Glutamatergic neuron (in vitro differentiated cells): ENCODE measurements at places on chromosomes 6 and 20.

DNA sequence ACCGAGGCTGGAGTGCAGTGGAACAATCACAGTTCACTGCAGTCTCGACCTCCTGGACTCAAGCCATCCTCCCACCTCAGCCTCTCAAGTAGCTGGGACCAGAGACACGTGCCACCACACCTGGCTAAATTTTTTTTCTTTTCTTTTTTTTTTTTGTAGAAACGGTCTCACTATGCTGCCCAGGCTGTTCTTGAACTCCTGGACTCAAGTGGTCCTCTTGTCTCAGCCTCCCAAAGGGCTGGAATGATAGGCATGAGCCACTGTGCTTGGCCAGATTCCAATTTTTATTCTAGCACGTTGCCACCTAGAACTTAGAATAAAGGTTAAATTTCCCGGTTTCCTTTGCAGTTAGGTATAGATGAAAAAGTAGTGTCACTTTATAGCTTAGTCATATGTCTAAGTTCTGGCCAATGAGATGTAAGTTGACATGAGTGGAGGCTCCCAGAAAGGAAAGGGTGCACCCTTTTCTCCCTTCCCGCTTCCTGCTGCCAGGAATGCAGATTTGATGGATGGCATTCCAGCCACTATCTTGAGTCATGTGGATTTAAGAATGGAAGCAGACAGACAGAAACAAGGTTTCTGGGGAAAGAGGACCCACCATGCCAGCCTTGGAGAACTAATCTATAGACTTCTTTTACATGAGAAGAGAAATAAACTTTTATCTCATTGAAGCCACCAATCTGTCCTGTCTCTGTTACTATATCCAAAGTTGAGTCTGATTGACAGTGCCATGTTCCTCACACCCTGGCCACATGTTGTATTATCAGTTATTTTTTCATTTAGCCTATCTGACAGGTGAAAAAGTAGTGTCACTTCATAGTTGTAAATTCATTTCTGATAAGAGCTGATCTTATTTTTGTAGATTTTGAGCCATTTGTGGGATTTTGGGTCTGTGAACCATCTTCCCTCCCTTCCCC is 60.6 kb upstream of the NCOA3 start:
- DNase-seq, result no peak

DNA sequence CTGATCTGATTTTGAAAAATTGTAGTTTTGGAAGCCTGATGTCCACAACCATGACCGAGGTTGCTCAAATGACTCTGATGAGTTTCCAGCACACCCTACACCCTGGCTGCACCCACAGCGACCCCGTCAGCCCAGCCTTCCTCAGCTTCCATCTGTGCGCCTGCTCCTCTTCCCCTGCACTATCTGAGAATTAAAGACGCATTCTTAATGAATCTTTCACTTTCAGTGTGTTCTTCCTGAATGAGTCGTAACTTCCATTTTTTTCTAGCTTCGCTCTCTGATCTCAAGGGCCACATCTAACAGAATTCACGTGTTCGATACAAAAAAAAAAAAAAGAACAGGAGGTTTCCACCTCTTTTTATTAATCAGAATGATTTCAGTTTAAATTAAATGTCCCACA is 21.3 kb upstream of the RREB1 start:
- no peak for DNase-seq

DNA sequence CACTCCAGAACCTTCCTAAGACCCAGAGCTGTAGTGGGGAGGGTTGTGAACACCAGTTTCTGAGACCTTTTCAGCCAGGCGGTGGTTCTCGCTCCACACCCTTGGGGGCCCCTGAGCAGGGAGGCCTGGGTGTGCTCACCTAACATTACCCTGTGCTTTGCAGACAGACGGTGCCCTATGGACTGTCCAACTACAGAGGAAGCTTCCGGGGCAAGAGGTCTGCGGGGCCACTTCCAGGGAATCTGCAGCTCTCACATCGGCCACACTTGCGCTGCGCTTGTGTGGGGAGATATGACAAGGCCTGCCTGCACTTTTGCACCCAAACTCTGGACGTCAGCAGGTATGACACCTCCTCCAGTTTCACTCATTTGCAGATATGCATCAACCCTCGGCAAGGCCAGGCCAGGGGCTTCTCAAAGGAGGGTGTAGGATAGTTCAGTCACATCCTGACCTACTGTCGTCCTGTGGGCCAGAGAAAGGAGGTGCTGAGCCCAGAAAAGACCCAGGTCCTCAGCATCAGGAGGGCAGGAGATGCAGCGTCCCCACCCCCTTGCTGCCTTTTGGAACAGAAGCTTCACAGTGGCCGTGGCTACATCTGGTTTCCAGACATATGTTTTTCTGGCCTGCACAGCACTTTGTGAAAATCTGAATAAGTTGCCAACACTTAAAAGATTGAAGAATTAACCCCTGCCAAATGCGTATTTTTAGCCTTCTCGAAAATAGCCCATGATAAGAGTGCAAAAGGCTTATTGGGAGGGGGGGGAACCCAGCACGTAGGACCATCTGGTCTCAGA is 20.6 kb downstream of the EDN3 start:
- no peak for DNase-seq

GRCh38 chr6:141463237-141463977 is 669.3 kb upstream of the GJE1 start:
- no peak for DNase-seq

GRCh38 chr20:17827759-17828559 is 128.2 kb downstream of the BANF2 start:
- no peak for DNase-seq

DNA sequence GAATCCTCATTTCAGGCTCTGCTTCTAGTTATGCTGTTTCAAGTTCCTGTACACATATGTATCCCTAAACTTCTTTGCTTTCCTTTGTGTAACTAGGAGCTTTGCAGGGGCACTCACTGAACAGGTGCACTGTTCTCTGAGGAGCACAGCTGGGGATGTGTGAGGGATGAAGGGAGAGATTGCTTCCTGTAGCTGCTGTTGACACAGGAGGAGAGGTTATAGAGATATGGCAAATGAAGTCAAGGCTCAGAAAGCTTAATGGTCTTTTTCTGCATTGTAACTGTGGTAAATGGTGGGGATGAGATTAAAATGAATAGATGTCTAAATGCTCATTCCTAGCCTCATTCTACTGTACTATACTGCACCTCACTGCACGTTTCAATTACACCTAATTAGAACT is 454.3 kb downstream of the BTBD3 start:
- no peak for DNase-seq

DNA sequence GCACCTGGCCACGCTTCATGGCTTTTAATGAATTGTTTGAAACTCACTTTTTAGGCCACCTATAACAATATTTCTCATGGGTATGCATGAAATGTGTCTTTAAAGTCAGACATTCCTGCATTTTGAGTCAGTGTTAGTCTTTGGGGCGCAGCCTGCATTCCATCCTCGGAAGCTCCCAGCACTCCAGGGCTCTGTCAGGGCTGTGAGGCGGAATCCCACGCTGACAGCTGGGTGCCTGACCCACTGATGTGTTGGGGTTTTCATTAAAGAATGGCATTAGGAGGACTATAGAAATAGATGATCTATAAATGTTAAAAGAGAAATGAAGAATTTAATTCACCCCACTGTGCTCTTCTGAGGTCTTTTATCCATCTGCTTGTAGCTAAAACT is 16.2 kb upstream of the CLDN20 start:
- DNase-seq, result no peak

DNA sequence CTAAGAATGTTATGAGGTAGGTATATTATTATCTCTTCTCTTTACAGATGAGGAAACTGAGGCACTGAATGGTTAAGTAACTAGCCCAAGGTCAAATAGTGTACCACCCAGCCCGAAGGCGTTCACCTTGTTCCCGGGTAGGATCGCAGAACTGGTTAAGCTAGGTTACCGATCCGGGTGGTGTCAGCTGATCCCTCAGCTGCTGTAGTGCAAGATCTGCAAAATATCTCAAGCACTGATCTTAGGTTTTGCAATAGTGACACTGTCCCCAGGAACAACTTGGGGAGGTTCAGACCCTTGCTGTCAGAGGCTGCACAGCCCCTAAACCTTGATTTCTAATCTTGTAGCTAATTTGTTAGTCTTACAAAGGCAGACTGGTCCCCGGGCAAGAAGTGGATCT is 28.1 kb downstream of the SLC52A3 start:
- DNase-seq, result no peak

DNA sequence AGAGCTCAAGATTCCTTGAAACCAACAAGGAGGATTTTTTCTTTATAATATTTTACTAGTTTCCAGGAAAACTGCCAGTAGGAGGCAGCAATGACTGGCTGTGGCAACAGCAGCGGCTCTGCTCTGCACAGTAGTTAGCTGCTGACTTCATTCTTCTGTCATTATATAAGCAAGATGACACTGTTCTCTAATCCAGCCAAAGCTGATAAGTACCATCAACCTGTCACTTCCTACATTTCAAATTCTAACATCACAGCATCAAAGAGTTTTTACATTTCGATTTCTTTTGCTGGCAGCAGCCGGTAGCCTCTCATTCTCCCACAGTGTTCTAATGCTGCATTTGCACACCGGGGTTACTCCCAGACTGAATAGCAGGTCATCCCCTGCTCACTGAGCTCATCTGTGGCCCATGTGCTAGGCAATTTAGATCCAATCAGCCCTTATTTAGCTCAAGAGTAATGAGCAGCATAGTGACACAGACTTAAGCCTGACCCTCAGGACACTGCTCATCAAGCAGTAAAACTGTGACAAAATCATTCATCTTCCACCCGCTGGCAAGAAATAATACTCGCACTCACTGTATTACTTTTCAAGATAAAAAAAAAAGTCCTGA is 67.8 kb downstream of the MMS22L start:
- peak; percentile 53 for DNase-seq

DNA sequence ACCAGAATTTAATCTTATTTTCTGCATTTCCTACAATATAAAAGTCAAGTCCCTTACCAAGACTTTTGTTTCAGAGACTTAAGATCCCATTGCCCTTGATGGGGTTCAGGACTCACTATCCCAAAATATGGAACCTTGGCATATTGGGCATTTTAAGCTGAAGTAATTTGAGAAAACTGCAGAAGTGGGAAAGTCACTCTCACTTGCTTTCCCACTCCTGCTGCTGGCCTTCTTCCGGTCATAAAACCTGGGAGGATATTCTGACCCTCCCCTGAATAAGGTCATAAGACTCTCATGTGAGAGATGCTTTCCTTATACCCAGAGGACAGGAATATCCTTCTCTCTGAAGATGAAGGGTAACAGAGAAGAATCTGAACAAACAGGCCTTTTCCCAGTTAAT is 92.8 kb upstream of the IFNGR1 start:
- DNase-seq, result no peak

GRCh38 chr6:54267798-54268197 is 40.4 kb upstream of the TINAG start:
- DNase-seq, result peak; percentile 13

GRCh38 chr6:139370283-139370998 is 4.0 kb downstream of the CITED2 start:
- DNase-seq, result no peak

DNA sequence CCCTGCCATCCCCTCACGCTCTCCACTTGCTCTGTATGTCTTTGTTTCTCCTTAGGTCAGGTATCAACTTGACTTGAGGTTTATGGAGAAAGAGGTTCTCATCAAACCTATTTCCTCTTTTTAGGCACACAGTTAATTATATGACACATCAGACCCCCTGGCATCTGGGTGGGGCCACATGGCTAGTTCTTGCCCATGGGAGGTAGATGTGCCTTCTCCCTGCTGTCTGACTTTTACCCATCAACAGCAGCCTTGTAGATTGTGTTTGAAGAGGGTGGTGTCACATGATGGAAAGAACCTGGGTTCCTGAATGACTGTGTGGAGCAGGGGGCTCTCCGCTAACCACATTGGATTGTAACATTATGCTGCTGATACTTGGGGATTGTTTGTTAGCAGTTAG is 7.2 kb upstream of the UQCC2 start:
- DNase-seq, result no peak

DNA sequence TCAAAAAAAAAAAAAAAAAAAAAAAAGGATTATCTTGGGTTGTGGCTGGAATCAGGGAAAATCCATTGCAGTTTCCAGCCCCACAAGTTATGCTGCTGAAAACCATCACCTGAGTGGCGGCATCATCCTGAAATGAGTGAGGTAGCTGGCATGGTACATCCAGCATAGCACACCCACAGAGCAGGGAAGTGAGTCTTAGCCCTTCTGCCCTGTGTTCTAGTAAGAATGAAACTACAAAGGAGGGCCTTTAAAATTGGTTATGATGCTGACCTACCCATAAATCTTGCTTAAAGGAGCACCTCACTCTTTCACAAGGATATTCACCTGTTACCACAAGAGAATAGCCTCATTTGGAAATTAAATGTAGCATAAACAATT is 119.2 kb downstream of the NFATC2 start:
- no peak for DNase-seq

DNA sequence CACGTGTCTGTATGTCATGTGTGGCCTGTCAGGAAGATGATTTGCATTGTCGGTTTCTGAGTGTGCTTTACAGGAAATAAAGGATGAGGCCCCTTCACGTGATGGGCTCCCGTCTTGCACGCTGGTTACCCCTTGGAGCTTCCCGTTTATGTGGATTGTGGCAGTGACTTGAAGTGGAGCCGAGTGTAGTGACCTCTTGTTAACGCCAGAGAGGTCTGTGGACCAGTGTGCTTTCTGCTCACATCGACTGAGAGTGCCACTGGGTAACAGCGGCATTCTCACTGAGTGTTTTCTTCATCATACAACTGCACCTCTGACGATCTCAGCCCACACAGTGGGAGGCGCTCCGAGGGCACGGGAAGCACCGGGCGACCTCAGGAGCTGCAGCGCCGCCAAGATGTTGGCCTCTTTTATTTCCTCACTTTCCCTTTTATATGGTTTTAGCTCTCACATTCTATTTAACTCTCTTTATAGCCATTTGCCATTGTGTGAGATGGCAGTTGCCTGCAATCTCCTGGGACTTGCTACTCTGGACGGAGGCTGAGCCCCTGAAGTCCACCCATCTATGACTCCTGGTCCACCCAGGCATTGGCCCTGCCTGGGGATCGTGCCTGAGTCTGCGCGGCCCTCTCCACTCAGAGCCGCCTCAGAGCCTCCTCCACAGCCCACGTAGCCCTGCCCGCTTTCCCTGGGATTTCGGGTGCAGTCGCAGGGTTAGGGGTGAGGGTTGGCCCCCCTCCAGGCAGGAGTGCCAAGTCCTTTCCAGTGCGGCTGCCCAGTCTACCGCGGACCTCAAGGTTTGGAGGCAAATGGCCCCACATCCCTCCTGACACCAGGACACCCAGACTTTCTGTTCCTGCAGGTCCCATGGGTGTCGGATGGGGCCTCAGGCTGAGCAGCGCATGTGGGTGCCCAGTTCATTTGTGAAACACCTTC is 238.9 kb downstream of the ERMARD start:
- DNase-seq, result peak; percentile 6

- no peak for DNase-seq
Measured at GRCh38 chr6:129516005-129516404, 194.0 kb downstream of the ARHGAP18 start.

DNA sequence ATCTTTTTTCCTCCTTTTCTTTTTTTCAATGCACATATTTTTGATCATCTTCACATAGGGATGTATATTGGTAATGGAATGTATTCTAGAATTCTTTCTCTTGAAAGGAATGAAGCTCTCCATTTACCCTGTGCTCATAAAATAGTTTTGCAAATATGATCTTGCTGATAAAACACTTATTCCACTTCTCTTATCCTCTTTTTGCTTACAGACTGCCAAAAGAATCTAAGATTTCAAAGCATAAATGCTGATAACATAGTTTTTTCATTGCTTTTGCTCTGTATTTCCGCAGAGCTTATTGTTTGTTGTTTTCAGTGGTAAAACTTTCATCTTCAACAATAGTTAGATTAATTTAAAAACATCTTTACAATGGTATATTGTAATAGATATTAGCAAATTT is 350.5 kb downstream of the PAX1 start:
- no peak for DNase-seq

- DNase-seq, result no peak
Measured at GRCh38 chr6:167306401-167306998, 15.4 kb downstream of the UNC93A start.
